ENCODE measurements at places on chromosomes 4 and X.
A peak's percentile ranks its signal among the peaks of the same experiment; 100 is the strongest.

DNA sequence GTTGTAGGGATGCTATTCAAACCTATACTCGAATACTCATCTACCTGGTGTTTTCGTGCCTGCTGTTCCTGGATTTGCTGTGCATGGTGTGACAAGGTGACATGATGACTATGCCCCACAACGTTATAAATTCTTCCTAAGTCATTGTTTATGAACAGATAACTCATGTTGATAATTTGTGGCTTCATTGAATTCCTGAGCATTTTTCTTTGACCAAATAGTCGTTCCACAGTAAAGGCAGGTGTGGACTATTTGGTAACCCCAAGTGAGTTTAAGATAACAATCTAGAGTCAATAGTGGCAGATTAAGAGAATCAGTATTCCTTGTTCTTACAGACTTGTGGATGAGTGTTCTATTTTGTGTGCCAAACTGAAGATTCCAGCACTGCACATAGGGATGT is 59.9 kb downstream of the SNX25 start:
- no peak for DNase-seq

- DNase-seq, result no peak
Measured at GRCh38 chr4:169906104-169906503, 120.1 kb downstream of the MFAP3L start.

DNA sequence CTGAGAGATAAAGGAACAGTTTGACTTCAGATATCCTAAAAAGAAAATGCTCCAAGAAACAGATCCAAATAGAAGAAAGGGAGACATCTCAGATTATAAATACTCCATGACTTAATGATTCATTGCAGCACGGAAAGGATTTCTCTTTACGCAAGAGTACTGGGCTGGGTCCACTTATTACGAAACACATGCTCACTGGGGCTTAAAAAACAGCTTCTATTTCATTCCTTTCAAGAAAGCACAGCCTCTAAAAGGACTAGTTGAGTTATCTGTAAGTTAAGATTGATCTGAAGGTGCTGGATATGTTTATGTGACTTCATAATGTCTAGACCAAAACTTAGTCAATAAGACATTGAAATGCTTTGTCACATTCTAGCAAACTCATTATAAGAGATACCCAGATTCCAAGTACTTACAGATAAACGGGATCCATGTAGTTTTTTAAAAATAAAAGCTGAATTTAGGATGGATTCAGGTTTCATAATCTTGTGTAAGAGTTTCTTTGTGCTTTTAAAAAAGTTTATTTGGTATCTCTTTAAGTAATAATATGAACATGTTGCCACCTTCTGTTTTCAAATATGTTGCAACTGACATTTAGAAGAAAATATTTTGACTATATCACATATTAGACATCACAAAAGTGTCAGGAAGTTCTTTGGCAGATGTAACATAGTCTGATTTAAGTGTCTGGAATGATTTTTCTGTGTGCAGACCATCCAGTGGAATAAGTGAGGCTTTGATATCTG is 109.5 kb upstream of the MYOZ2 start:
- no peak for DNase-seq

- DNase-seq, result no peak
Measured at GRCh38 chr4:147855571-147856009, 123.7 kb downstream of the ARHGAP10 start.

- DNase-seq, result no peak
Measured at GRCh38 chr4:54228961-54229501, at the start of gene PDGFRA. PDGFRA (plus strand) TSS chr4:54229293; CDS start chr4:54258769, 29,476 bp downstream.

GRCh38 chrX:28351801-28352200 is 235.4 kb upstream of the IL1RAPL1 start:
- DNase-seq, result no peak

- DNase-seq, result no peak
Measured at GRCh38 chr4:96316776-96317175, 476.9 kb downstream of the PDHA2 start.

GRCh38 chrX:112636288-112636687 is 43.5 kb downstream of the LHFPL1 start:
- DNase-seq, result no peak

GRCh38 chr4:56618734-56619133 is 62.4 kb downstream of the HOPX start:
- DNase-seq, result no peak

DNA sequence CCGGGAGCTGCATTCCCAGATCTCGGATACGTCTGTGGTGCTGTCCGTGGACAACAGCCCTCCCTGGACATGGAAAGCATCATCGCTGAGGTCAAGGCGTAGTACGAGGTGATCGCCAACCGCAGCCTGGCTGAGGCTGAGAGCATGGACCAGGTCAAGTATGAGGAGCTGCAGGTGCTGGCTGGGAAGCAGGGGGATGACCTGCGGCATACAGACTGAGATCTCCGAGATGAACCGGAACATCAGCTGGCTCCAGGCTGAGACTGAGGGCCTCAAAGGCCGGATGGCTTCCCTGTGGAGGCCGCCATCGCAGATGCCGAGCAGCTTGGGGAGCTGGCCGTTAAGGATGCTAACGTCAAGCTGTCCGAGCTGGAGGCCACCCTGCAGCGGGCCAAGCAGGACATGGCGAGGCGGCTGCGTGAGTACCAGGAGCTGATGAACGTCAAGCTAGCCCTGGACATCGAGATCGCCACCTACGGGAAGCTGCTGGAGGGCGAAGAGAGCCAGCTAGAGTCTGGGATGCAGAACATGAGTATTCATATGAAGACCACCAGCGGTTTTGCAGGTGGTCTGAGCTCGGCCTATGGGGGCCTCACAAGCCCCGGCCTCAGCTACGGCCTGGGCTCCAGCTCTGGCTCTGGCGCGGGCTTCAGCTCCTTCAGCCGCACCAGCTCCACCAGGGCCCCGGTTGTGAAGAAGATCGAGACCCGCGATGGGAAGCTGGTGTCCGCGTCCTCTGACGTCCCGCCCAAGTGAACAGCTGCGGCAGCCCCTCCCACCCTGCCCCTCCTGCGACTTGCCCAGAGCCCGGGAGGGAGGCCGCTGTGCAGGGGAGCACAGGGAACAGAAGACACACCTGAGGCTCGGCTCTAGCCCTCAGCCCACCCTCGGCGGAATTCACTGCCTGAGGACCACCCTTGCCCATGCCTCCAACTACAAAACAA is 29.4 kb upstream of the GABRA3 start:
- no peak for DNase-seq

GRCh38 chrX:10117864-10118377 is 38.9 kb upstream of the CLCN4 start:
- no peak for DNase-seq

- DNase-seq, result no peak
Measured at GRCh38 chr4:55765070-55765469, 54.5 kb upstream of the EXOC1L start.

DNA sequence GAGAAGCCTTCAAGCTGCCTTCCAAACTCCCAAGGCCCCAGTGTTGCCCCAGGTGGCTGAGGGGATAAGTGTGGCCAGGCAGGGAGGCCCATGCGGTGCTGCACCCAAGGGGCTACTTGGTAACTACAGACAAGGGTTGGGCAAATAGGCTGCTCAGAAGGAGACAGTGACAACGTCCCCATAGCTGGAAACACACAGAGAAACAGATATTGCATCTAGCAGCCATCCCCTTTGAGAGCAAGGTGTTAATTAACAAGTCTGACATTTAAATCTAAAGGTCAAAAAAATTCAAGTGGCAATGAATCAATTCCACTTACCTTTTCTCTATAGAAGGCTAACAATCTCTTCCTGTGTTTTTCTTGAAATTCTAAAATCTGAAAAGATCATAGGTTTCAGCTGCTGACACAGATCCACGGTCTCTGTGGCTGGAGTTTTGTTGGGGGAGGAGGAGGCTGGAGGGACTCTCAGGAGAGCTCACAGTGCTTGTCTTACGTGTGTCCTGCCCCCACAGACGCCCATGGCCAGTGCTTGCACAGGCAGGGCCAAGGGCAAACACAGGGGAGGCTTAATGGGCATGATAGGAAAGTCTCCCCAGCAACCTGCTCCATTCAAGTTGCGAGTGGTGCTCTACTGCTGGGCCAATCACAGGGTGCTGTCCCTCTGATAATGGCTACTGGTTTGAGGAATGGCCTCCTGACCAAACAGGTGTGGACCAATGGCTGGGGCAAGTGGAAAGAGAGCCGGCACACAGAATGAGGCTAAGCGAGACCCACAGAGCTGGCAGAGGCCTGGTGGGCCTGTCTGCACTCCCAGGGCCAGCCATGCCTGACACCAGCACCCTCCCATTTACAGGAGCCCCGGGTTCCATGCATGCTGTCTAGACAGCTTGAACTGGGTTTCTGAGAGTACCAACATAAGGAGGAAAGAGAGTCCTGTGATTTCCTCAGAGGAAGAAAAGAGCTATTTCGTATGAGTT is 22.6 kb downstream of the RNF212 start:
- no peak for DNase-seq

- no peak for DNase-seq
Measured at GRCh38 chr4:105546086-105546485, 6.3 kb upstream of the ARHGEF38 start.

DNA sequence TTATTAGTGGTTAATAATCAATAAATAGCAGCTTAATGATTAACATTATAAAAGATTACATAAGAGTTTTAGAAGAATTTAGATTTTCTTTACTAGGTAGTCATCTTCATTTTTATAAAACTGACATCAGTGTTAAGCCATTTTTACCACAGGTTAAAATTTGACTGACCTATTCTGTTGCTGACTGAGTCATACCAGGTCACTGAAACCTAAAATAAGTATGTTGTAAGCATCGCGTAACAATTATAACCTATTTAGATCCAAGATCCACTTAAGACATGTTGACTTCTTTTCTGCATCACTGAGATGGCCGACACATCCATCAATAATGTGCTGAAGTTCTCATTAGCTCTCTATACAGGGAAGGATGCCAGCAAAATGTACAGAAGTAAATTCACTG is 36.7 kb downstream of the ARX start:
- no peak for DNase-seq

- DNase-seq, result no peak
Measured at GRCh38 chr4:96228463-96228862, 388.6 kb downstream of the PDHA2 start.

DNA sequence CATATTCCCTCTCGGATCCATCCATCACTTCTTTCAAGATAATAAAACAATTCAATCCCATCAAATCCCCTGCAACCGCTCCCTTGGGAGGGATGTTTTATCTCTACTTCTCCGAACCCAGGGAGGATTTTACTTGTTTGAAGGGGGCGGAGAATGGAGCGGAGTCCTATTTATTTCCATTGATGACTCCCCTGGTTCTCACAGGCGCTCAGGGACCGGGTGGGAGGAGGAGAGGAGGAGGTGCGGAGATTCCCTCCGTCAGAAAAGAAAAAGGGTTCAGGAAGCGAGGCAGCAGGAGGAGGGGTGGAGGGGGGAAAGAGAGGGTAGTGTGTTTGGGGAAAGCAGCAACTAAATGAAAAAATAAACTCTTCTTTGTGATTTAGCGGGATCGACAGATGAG is 2.1 kb downstream of the NDNF start:
- no peak for DNase-seq

- no peak for DNase-seq
Measured at GRCh38 chr4:14431155-14432134, 570.8 kb upstream of the CPEB2 start.

GRCh38 chr4:530017-530781 is 31.2 kb downstream of the PIGG start:
- no peak for DNase-seq

GRCh38 chr4:186904101-186904500 is 180.4 kb upstream of the FAT1 start:
- no peak for DNase-seq

- DNase-seq, result no peak
Measured at GRCh38 chr4:3021627-3022026, 52.7 kb downstream of the HTT-AS start.

- peak; percentile 13 for DNase-seq
Measured at GRCh38 chr4:3202836-3203820, 45.8 kb upstream of the MSANTD1 start.

DNA sequence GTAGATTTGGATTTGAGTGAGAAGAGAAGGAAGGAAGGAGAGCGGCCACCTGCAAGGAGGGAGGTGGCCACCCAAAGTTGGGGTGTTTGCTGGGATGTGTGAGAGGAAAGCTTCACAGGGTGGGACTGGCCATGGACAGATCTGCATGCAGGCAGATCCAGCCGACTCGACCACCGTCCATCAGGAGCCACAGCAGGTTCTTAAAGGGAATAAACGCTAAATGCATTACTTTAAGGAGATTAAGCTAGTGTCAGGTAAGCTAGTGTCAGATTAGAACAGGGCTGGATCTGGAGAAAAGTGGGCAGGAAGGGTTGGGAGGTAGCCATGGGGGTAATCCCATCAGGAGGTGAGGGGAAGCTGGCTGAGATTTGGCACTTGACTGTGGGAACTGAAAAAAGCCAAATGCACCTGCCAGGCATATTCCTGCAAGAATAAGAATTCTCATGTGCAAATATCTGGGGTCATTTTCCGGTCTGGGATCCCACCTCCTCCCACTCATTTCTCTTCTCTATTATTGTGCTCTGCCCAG is 79.6 kb downstream of the MGST2 start:
- DNase-seq, result no peak

- DNase-seq, result no peak
Measured at GRCh38 chrX:12891171-12891570, 15.2 kb upstream of the TLR8 start.

DNA sequence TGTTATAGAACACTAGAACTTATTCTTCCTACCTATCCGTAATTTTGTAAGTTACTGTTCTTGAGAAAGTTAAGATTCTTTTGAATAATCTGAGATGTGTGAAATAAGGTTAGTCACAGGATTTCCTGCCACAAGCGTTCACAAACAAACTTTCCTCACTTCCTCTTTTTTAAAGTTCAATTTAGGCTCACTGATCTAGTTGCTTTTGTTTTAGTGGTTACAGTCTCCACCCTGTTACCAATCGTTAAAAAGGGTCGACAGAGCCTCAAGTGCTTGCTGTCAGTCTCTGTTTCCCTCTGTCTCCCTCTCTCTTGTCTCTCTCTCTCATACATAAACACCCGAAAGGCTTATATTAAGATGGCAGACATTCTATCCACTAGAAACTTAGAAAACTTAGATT is 35.9 kb upstream of the STK26 start:
- DNase-seq, result no peak

GRCh38 chr4:39614487-39615162 is 24.0 kb downstream of the SMIM14 start:
- no peak for DNase-seq

DNA sequence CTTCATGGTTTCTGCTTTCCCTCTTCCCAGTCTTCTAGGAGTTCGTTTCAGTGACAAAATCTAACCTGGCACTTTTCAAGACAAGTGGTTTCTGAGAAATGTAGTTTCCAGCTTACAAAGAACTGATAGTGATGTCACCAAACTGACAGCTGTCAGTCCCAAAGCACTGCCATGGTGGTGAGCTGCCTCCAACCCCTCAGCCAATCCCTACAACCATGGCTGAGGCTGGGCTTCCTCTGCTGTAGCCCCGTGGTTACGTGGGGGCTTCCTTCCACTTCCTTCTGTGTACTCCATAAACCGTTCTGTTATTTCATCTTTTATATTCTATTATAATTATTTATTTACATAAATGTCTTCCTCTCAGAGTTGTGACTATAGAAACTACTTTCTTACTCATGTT is 198.6 kb upstream of the AGA start:
- peak; percentile 1 for DNase-seq

- DNase-seq, result no peak
Measured at GRCh38 chr4:152926959-152927358, 9.2 kb upstream of the FHDC1 start.
